Left colon (tissue), 2 donors: ENCODE measurements at places on chromosomes 4 and X. TPM values are rescaled to one million over a fixed set of nuclear protein-coding genes. Genes with fewer than 3 reads are reported as not detected.
A peak's percentile ranks its signal among the peaks of the same experiment; 100 is the strongest.

GRCh38 chr4:151792995-151793394 is 32.2 kb upstream of the GATB start:
- no peak for DNase-seq

GRCh38 chrX:45358392-45358791 is 157.7 kb upstream of the DIPK2B start:
- no peak for DNase-seq

DNA sequence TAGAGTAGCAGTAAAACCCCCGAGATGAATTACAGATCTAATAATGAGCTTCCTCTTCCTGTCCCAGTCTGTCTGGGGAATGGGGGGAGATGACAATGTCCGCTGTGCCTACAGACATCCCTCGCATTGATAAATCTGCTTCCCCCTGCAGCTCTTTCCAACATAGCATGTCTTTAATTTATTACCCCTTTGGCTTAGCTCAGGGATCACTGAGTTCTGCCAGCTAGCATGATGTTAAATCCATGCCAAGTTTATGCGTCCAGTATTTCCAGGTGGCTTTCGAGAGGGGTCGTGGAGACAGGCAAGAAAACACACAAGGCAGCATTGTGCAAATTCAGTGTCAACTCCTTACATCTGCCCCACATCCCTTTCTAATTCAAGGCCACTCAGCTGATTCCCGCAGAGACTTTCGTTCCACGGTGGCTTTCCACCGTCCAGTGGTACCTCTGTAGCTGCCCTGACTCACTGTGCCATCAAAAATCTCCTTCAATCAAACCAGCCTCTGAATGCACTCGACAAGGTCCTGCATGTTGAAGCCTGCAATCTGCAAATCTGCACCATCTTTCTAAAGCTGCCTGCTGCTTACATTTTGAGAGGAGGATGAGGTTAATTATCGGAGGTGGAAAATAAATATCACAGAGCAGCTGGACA is 75.1 kb downstream of the MXRA5 start:
- no peak for DNase-seq

DNA sequence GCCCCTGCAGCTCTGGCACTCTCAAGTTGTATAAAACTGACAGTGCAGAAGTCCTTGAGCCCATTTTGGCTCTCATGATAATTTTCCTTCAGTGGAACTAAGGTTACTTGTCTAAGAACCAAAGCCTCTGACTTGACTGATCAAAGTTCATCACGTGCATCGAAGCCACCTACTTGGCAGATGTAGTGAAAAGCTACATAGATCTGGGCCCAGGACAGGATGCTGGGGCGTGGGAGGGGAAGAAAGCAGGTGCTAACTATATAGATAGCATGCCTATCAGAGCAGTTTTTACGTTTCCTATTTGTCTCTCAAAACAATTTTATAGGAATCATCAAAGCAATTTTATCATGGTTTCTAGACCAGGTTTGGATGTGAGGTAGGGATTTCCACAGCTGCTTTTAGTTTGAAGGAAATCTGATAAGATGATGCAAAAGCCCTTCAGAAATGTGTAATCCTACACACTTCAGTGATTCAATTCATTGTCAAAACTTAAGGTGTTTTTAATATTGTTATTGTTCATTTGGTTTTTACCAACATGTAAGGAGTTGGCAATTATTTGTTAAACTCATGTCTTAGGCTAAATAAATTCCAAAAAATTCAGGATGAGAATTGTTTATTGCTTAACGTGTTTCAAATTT is 1.2 kb upstream of the CD40LG start:
- no peak for DNase-seq

GRCh38 chr4:123305736-123306135 is 90.9 kb upstream of the SPRY1 start:
- no peak for DNase-seq

DNA sequence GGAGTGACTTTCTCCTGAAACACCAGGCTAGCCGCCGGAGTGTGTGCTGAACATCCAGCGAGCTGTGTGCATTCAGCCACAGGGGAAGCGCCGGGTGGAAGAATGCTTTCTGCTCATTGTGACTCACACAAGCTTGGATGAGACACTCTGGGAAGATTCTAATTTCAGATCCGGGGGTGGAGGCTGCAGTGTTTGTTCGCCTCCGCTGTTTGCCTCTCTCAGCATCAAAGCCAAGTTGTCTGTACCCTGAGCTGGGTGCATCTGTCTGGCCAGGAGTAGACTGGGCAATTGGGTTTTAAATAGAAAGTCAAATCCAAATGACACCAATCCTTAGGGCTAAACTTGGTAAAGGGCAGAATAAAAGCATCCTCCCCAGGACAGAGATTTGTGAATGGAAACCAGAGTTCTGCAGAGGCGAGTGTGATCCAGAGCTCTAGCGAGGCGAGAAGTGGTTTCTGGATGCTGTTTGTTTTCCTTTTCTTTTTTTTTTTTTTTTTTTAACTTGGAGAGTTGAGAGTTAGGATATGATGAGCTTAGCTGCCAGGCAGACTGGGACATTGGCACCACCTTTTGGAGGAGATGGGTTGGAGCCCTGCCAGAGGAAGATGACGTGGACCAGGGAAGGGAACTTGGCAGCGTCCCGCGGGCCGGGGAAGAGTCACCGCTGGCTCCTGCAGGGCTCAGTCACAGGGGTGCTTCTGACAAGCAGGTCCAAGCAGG is 196.0 kb upstream of the PSAPL1 start:
- no peak for DNase-seq

- no peak for DNase-seq
Measured at GRCh38 chr4:61201961-61202637, 2.0 kb downstream of the ADGRL3 start.

- DNase-seq = no peak
Measured at GRCh38 chr4:94828882-94829281, 71.1 kb downstream of the BMPR1B start.

DNA sequence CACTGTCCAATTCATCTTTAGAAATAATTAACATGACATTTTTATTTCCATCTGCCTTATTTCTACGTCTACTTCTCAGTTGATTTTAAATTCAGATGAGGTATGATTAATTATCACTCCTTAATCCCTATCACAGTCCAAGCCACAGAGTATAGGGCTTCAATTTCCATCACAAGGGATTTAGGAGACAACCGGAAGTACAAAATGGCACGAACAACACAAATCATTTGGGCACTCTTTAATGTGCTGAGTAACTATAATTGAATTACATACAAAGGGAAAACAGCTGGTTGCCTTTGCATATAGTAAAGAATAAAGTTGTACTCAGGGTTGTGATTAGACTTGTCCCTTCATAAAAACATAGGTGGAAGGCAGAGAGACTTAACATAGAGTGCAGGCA is 290.4 kb upstream of the MAGEB16 start:
- no peak for DNase-seq

- DNase-seq = no peak
Measured at GRCh38 chrX:576904-577560, 53.6 kb upstream of the SHOX start.

DNA sequence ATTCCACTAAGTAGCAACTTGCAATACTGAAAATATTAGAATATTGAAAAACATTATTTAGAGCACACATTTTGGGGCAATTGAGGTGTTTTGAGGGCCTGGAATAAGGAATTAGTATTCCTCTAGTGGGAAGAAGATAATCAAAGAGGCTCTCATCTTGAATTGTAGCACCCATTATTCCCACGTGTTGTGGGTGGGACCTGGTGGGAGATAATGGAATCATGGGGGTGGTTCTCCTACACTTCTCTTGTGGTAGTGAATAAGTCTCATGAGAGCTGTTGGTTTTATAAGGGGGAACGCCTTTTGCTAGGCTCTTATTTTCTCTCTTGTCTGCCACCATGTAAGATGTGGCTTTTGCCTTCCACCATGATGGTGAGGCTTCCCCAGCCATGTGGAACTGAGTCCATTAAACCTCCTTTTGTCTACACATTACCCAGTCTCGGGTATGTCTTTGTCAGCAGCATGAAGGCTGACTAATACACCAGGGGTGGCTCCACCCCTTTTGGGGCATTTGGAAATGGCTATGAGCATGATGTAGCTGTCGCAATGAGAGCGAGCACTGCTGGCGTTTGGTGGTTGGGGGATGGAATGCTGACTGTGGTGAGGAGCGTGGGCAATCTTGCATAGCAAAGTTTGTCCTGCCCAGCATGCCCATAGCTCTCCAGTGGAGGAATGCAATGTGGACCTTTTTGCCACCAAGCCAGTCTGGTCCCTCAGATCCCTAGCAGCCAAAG is 308.2 kb downstream of the FRMPD4 start:
- no peak for DNase-seq

DNA sequence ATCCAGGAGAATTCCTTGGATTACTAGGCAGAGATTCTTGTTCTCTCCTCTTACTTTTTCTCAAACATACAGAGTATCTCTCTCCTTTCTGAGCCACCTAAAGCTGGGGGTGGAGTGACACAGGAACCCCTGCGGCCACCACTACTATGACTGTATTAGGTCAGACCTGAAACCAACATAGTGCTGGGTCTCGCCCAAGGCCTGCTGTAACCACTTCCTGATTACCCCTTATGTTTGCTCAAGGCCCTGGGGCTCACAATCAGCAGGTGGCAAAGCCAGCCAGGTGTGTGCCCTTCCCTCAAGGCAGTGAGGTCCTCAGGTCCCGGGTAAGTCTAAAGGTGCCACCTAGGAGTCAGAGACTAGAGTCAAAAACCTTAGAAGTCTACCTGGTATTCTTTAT is 166.4 kb downstream of the PARM1 start:
- DNase-seq = peak; percentile 73

DNA sequence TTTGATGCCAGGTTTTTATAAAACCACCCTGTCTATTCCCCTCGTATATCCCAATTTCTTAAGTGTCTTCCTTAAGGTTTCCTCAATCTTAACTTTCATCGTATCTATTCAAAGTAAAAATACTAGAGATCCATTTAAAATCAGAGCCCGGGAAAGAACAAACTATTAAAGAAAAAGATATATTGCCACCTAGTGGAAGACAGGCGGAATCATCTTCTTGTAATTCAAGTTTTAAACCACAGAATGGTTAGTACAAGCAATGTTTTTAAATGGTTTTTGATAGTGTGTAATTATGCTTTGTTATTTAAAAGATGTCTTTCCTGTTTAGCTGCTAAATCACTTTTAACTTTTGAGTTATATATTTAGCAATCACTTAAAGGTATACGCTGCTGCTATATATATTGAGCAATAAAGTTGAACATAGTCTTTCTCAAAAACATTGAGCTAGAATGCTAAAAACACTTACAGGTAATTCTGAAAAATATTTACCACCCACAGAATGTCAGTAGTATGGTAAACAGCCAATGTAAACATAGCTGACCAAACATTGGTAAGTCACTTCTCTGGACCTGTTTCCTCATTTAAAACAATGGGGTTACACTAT is 18.2 kb downstream of the PRDM8 start:
- DNase-seq = no peak

DNA sequence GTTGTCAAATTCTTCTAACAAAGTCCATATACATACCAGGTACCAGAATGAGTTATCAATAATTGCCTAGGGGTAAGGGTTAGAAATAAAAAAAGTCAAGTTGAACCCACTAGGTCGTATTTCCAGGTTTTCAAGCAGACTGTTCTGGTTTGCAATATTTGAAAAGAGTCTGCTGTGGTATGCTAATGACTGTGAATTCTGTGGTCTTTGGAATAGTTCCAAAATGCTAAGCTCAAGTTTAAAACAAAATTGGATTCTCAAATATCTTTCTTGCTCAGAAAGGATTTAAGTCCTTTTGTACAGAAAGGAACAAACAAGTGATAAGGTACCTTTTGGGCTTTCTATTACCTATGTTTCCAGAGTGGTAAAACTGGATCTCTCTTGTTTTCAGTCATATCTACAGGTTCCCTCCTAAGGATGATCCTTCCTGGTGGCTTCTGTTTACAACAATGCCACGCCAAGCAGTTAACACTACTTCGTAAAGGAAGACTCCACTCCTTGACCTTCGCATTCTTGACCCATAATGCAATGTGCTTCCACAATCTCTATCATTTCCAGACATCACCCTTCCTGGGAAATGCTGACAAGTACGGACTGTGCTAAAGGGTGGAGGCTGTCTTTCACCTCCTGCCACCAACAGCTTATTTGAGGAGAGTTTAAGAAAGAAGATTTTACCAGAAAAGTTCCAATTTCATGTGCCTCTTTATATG is 531.7 kb upstream of the FTHL17 start:
- DNase-seq = no peak

- no peak for DNase-seq
Measured at GRCh38 chrX:22922961-22923360, 76.8 kb upstream of the DDX53 start.

The NUP62CL gene
- 3.7 TPM for total RNA-seq

The PCYT1B gene
- total RNA-seq = not detected

The BOD1L1 gene
- total RNA-seq = 28.6 TPM

The RAI2 gene
- total RNA-seq = 6.5 TPM

The FGF13 gene
- 1.8 TPM for total RNA-seq

The RIPPLY1 gene
- total RNA-seq = not detected

The GDI1 gene
- 65.0 TPM for total RNA-seq

The CFP gene
- 3.5 TPM for total RNA-seq

The FAM13A gene
- 80.3 TPM for total RNA-seq
